ENCODE measurements at places on chromosomes 4 and X. TPM values are rescaled to one million over a fixed set of nuclear protein-coding genes. Genes with fewer than 3 reads are reported as not detected.

FOXP3 gene
- polyA plus RNA-seq, result 0.64 TPM

ARR3 gene
- polyA plus RNA-seq, result 1.6 TPM

DNA sequence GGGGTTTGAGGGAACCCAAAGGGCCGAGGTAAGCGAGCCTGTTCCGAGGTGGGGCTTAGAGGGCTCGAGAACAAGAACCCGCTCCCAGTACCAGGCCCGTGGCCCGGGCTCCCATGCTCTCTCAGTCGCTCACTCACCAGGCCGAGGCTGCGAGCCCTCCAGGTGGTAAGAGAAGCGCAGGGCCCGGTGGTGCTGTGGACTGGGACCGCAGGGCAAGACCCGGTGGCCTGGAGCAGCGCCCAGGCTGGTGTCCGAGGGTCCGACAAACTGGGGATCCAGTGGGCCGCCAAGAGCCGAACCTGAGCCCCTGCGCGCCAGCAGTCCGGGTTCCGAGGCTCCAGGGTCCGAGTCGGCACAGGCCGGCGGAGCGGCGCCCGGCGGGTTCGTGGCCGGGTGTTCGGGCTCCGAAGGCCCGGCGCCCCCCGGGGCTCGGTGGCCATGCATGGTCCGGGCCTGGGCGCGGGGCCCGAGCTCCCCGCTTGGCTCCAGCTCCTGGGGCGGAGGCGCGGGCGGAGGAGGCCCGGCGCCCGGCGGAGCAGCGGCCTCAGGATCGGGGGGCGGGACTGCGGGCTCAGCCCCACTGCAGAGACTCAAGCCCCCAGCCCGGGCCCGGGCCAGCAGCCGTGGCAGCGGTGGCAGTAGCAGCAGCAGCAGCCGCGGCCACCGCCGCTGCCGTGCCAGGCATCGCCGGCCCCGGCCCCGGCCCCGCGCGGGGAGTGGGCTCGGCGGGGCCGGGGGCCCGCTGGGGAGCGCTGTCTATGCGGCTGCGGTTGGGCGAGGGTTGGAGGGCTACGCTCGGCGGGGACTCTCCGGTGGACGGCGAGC, 833 bp downstream of the FGD1 start:
- peak; percentile 64 for DNase-seq

DNA sequence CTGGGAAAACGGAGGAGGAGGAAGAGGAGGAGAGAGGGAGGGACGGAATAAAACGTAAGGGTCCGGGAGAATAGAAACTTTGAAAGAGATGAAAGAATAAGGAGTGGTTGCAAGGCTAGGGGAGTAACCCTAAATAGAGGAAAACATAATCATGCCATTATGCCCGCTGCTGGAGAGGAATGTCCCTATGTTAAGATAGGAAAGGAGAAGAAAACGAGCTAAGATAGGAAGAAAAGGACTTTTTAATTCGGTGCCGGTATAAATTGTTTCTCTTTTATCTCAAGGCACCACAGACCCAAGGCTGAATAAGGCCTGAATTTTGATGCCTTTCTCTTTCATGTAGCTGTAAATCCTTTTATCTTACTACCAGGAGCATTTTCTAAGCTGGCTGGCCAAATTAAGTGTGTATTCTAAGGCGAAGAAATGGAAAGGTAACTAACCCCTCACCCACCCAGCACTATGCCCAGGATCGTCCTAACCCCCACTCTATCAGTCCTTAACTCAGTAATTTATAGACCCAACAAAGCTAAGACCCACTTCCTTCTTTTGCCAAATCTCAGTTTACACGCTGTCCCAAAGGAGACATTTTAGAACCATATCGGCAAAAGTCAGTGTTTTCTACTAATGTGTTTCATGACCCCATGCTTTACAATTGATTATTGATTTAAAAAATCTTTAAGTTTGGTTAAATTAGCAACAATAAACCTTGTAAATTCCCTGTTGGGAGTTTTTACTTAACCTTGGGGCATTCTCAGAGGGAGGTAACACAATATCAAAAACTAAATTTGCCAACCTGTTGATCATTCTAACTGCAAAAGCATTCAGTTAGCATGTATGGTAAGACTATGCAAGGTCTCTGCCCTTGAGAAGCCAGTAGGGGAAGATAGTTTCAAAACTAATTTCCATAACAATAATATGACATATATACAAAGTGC, 1.1 kb upstream of the CUL4B start:
- DNase-seq, result no peak

DNA sequence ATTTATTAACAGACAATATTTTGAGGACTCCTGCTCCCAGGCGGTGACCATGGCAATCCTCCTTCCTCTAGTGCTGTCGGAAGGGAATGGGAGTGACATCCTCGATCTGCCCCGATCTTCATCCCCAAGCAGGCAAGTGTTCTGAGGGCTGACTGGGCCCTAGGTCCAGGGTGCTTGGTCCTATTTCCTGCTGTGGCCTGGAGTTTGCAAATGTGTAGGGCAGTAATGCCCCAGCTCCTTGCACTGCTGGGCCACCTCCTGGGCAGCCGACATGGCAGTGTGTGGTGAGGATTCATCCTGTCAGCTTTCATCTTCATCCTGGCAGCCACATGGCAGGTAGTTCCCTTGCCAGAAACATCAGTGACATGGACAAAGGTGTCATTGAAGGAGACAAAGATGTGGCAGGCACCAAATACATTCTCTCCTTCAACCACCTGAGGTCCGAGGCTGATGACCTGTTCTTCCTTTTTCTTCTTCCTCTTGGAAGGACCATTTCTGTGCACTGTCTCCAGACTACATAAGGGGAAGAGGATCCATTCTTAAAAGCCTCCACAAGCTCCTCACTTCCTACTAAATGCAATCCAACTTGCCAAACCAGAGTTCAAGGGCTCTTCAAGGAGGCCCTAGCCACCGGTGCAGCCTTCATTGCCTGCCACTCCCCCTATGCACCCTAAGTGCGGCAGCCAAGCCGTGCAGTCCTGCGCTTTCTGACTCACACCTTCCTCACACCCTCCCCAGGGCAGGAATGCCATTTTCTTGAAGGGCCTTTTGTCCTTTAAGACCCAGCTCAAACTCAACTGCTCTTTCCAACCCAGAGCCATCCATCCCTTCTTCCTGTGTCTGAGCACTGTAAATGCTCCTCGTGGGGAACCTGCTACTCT, 65.7 kb downstream of the TMEM154 start:
- no peak for DNase-seq

DNA sequence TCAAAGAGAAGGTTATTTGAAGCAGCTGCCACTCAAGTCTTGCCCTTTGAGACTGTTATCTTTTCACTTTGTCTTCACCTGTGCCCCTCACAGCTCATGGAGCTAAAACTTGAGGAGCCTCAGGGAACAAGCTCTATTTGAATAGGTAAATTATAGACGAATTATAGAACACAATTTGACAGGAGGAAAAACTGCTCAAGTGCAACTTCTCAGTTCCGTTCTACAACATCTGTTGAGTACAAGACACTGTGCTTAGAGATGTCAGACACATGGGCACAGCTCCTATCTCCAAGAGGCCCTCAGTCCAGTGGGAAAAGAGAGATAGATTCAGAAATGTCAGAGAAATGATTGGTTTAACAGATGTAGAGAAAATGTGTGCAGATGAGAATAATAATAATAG, 5.1 kb downstream of the PPP1R2C start:
- no peak for DNase-seq

DNA sequence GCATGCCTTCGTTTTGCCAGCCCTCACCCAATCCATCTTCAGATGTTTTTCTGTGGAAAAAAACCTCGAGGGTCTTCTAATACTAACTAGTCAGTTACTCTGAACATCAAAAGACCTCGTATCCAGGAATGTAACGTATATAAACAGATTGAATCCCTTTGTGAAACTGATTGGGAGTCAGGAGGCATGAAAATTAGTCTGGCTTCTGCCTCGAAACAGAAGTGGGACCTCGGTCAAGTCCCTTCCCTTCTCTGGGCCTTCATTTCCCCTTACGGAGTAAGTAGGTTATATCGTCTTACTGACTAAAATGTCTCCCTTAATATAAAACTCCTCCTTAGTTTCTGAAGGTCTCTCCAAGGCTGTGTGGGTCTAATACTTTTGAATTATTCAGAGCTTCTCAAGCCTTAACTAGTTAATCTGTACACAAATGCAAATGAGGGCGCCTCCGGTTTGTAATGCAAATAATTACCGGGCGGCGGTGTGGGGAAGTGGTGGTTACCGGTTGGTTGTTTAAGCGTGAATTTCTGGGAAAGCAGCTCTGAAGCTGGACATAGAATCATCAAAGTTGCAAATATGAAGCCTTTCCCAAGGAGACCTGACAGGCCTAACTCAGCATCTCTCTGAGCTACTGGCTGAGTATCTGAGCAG, 11.4 kb upstream of the NKRF start:
- DNase-seq, result no peak

GRCh38 chr4:168361365-168362024, 42.9 kb upstream of the DDX60 start:
- no peak for DNase-seq

Data from left lung (tissue), 14 donors.